ENCODE measurements at places on chromosomes 1 and 21.

DNA sequence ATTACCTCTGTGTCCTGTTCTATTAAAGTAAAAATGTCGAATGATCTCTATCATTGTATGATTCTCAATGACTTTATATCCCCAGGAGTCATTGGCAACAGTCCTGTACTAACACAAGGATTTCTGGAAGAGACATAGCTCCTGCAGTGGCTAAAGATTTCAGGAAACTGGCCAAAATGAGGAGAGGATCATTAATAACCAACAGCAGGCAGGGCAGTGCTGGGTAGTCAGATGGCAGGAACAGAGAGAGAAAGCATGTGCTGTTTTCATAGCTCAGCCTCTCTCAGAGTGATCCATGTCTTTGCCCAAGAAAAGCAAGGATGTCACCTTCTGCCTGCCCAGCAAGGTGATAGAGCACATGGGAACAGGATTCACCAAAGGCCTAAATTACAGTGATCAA, 604.7 kb upstream of the PLXNA2 start:
- no peak for DNase-seq

DNA sequence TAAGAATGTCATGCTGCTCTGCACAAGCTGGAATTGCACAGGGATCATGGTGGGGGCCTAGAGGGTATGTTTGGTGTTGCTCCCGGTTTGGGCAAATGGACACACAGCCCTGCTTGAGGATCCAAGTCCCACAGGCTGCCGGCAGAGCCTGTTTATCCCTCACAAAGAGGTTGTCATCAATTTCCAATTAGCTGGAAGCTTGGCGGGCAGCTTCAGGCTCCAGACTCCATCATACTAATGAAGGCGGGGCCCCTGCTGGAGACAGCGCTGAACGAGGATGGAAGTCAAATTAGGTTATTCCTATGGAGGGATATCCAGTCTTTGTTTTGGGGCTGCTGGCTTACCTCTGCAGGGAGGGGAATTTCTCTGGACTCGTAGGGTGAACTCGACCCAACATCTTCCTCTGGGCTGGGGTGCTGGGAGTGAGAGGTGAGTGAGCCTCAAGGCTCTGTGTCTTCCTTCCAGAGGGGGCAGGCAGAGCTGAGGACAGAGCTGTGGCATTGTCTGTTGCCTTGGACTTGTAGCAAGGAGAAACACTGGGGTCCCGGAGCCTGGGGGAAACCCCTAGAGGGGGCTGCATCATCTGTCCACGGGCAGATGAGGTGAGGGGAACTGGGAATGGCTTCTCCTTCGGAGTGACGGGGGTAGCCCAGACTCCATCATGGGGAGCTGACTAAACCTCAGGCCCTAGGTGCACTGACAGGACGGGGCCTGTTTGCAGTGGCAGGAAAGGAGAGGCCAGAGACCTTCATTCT, 24.9 kb upstream of the PARP1 start:
- no peak for DNase-seq

GRCh38 chr1:41396084-41396483, 34.9 kb downstream of the FOXO6 start:
- no peak for DNase-seq

DNA sequence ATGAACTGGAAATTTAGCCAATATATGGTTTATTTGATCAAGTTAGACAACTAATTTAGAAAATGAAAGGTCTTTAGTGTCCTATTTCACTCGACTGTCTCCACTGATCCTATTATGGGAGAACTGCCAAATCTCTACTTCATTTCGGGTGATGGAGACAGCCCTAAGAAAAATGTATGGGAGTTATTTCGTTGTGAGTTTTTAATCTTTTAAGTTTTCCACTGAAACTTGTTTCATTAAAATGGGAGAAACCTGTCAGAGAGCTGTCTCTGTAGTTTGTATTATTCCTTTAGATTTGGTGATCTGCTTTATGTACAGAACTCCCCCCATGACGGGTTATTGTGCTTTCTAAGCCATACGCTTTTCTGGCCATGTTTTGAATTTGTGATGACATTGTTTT, 899.7 kb downstream of the ADGRL2 start:
- DNase-seq: no peak

DNA sequence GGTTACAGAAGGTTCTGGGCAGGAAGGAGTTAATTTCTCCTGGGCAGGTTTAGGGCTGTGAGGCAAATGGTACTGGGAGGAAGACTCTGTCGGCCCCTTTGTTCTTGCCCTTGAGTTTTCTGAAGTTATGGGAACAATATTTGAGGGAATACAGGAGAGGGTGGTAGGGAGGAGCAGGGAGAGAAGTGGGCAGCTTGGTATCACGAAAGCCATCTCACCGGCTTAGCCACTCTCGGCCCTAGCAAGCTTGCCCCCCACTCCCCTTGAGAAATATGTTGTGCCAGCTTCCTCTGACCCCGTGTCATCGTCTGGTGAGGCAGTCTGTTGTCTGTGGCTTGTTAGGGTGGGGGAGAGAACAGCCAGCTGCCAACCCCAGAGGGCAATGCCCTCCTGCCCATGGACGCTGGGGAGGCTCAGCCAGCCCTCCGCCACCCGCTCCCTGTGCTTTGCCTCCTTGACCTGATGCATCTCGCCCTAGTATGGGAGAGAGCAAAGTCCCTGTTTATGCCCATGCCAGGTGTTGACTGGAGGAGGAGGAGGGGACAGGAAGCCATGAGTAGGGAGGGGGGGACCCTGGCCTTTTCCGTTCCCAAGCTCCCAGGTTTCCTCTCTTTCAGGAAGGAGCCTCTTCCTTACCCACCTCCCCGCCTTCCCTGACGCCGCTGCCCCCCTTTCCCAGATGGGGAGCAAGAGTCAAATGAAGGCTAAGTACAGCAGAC, 1.2 kb downstream of the EFNA1 start:
- peak; percentile 77 for DNase-seq

GRCh38 chr1:204251926-204252689, 38.3 kb upstream of the GOLT1A start:
- no peak for DNase-seq

- DNase-seq: peak; percentile 69
These were observed 29.3 kb upstream of the USP1 start for GRCh38 chr1:62407398-62408009.

DNA sequence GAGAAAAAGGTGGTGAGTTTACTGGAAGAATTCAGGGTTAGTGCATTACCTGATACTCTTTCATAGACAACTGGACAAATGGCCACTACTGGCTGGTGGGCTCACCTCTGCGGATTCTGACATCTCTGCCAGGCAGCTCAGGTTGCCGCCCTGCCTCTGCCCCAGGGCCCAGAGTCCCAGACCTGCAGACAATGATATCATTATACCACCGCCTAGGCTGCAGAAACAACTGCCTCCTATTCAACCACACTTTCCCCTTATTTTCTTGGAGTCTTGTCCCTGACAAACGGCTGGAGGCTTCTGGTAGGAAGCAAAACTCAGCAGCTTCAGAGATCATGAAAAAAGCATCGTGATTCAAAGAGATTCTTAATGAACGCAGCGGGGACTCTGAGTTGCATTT, 37.0 kb downstream of the IRF2BP2 start:
- DNase-seq: no peak

DNA sequence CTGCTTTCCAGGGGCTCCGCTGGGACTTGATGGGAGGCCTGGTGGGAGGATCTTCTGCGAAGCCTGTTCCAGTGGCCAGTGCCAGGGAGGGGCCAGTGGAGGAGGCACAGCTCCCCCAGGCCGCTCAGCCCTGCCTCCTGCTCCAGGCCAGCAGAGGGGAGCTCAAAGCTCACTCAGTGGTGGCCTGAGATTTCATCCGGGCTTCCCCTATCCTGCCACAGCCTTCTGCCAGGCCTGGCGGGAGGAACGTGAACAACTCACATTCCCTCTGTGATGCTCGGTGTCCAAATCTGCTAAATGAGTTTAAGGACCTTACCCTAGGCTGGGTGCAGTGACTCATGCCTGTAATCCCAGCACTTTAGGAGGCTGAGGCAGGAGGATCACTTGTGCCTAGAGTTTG, 3.3 kb downstream of the CLCNKB start:
- no peak for DNase-seq

GRCh38 chr1:25066731-25067517, 136.8 kb upstream of the RUNX3 start:
- no peak for DNase-seq

DNA sequence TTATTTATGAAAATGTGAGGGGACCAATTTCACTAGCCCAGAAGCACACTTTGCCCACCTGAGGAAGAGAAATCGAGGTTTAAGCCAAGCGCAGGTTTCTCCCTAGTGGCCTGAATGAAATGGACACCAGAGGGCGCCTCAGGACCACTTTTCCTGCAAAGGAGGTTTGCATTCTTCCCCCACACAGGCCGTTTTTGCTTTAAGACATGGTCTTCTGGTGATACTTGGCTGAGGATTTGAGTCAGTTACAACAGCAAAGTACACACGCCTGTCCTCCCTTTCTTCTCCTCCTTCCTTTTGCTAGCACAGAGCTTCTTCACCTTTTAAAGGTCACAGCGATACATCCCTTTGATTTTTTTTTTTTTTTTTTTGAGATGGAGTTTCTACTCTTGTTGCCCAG, 5.4 kb downstream of the PLA2G2E start:
- peak; percentile 83 for DNase-seq

DNA sequence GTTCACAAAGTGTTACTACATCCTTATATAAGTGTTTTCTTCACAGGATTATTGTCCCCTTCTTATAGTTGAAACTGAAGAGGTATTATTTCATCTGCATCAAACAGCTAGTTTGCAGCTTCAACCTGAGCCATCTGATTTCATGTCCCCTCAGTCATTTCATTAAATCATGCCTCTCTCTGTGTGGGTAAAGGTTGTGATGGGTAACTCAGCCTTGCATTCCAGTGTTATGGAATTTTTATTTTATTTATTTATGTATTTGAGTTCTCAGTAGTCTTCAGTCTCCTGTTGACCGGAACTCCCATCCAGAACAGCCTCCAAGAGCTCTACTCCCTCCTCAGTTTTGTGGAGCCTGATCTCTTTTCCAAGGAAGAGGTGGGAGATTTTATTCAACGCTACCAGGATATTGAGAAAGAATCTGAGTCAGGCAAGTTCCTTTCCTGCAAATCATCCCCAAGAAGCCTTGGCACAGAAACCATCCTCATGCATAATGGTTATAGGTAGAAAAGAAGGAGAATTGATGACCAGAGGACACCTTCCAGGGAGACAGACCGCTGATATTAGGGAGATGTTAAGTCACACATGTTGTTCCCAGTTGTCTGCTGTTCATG, 21.8 kb downstream of the CHD1L start:
- DNase-seq: no peak

DNA sequence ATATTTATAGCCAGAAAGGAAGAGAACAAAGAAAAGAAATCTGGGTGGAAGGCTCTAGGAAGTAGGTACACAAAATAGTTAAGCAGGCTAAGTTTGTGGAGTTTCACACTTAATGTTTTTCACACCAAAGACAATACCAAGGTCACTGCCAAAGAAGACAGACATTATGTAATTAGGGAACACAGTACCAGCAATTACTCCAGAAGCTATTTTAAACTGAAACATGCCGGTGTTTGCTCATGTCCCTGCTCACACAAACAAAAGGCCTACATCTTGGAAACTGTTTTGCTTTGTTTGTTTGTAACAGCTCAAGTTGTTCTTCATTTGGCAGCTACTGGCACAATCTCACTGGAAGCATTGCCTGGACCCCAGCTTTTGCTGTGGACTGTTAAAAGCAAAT, 88.5 kb upstream of the DAB1 start:
- no peak for DNase-seq

DNA sequence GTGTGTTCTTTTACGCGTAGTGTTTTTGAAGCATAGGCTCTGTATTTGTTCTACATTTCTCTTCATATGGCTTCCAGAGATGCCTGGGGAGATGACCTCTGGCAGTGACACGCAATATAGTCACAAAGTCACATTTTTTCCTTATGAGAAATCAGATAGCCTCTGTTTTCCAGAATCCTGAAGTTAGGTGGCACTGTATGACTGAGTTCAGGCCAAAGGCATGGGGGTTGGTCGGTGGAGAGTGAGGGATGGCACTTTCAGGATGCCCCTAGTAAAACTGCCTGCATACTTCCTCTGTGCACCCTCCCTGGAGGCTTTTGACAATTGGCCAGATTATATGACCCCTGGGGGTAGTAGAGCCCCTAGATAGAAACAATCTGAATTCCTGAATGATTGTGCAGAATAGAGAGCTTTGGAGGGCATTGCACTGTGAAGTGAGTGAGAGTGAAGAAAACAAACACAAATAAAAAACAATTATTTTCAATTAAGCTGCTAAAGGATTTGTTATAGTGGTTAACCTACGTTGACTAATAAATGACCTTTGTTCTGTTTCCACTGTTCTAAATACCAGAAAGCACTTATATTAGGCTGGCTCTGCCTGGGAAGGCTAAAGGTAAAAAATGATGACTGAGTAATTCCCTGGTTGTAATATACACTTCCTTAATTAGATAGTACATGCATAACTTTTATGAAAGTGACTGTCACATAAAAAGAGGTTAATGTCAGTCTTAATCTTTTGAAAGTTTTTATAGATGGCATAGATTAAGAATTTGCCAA, 1660.8 kb downstream of the PLA2G4A start:
- DNase-seq: no peak

DNA sequence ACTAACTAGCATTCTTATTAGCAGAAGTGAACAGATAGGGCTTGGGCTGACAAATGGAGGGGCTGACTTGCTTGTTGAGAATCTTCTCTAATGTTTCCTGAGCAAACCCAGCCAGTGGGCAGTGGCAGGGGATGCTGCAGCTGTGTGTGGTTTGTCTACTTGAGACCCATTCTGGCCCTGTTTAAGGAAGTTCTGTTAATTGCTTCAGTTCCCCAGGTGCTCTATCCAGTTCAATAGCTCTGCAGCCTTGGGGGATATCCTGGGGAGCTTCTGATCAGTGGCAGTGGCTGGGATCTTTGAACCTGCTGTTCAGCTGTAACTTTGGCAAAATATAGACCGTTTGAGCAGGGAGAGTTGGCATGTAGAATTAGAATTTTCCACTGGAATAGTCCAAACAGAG, 137.4 kb downstream of the ZNF326 start:
- DNase-seq: no peak

GRCh38 chr1:150024156-150024555, 13.6 kb upstream of the OTUD7B start:
- no peak for DNase-seq

GRCh38 chr1:9629445-9630201, 21.9 kb upstream of the PIK3CD start:
- peak; percentile 62 for DNase-seq

GRCh38 chr1:62285984-62286785, 33.0 kb downstream of the KANK4 start:
- DNase-seq: no peak

DNA sequence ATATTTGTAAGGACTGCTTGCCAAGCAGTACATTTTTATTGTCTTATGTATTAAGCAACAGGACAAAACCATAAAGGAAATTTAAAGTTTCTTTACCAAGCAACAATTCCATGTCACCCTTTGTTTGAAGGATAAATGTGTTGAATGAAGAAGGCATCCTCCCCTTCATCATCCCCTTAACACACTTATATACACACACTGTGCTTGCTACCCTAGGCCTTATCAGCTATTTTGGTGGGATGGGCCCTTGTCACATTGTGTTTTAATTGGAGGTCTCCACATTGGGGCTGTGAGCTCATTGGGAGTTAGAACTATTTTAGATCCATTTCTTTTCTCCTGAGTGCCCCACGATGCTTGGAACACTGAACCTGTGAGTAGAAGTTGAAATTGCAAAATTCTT, 1.9 kb downstream of the VANGL1 start:
- no peak for DNase-seq

- no peak for DNase-seq
These were observed 65.8 kb upstream of the IGSF21 start for GRCh38 chr1:18041685-18042355.
